ENCODE measurements at places on chromosomes 16 and 17. TPM values are rescaled to one million over a fixed set of nuclear protein-coding genes. Genes with fewer than 3 reads are reported as not detected.

The LPO gene
- not detected for total RNA-seq

The SOCS7 gene
- 23.0 TPM for total RNA-seq

The EVPL gene
- 36.8 TPM for total RNA-seq

The SLC5A10 gene
- not detected for total RNA-seq

The GNAO1 gene
- total RNA-seq: 1.8 TPM

The KRTAP9-8 gene
- total RNA-seq: not detected

The ATAD5 gene
- total RNA-seq: 1.6 TPM

The BCL6B gene
- 13.4 TPM for total RNA-seq

The CACNG5 gene
- total RNA-seq: not detected

The NRN1L gene
- total RNA-seq: 1.7 TPM
